ENCODE measurements at places on chromosomes 7 and 10.
A peak's percentile ranks its signal among the peaks of the same experiment; 100 is the strongest.

DNA sequence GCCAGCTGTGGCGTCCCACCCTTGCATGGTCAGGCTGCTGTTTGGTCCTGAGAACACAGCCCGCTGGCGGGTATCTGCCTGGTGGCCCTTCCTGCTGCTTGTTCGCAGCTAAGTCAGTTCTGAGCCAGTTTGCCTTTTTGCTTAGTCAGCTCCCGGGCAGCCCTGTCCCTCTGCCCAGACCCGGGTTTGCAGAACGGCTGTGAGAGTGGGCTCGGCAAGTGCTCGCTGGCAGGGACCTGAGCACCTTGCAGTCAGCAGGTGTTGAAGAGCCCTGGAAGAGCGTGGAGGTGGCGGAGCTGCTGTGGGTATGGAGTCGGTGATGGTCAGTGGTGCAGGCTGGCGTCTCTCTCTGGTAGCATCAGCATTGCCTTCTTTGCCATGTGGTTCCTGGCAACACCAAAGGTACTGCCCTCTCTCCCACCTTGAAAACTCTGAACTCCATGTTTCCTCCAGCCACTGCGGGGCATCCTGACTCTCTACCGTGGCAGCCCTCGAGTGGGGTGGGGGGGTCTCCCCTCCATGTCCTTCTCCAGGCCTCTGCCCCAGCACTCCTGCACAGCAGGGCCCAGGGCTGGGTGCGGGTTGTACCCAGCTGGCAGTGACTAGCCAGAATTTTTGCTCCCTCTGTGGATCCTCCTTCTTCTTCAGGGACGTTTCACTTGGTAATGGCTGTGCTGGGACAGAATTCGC lies 4.6 kb downstream of the INPP5A start:
- no peak for DNase-seq

GRCh38 chr10:106504536-106504935 lies 660.0 kb downstream of the SORCS1 start:
- no peak for DNase-seq

- no peak for DNase-seq
These were observed 119.2 kb downstream of the DPP6 start for GRCh38 chr7:154171422-154171821.

GRCh38 chr10:110529596-110530011 lies 31.9 kb downstream of the DUSP5 start:
- DNase-seq: no peak

DNA sequence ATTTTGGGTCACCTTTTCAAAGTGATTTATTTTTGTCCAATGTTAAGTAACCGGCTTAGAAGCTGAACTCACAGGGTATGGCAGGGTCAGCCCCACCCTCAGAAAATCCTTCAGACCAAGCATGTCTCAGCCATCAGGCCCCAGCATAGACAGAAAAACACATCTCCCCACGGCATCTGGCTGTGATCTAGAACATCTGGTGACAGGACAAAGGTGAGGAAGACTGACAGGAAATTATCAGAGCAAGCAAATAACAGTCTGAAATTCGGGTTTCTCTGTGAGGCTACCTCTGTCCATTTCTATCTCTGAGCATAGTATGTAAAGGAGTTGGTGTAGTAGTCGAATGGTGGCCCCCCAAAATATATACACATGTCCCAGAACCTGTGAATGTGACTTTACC lies 177.0 kb upstream of the C1GALT1 start:
- no peak for DNase-seq

DNA sequence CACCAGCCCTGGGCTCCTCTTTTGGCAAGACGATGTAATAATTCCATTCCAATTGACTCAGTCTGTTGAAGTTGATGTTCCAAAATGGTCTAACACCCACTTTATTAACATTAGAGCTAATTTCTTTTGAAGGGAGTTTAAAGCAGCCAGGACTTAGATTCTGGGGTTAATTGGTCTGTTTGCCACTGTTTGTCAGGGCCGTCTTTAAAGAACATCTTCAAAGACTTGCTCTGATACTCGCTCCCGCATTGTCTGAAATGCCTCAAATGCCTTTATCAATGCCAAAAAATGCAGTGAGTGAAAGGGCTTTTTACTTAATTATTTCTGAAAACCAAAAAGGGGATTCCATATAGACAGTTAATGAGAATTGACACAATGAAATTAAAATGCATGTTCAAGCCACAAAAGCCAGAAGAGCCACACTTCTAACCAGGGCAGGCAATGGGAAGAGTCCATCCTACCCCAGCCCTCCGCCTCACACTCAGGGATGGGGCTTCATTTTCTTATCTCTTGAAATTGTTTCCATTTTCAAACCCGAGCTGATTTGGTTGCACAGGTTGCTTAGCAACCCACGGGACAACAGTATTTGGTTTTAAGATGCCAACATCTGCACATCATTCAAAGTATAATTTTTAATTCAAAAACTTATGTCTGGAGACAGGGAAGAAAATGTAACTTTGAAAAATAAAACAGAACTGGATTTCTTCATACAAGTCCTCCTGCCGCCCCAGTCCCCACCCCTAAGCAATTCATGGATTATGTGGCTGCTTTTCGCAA lies 163.0 kb downstream of the FGFR2 start:
- no peak for DNase-seq

- DNase-seq: peak; percentile 19
These were observed 129.4 kb downstream of the PLPP4 start for GRCh38 chr10:120586471-120586872.

GRCh38 chr10:83862723-83863122 lies 276.6 kb upstream of the GHITM start:
- DNase-seq: no peak

GRCh38 chr7:124765401-124766352 lies at the start of gene GPR37:
Gene GPR37 (minus strand): TSS chr7:124765792. CDS start chr7:124764976, 816 bp downstream.
- DNase-seq: peak; percentile 33

GRCh38 chr10:12634621-12634931 lies 285.2 kb downstream of the CAMK1D start:
- DNase-seq: no peak

- peak; percentile 79 for DNase-seq
These were observed 255.7 kb downstream of the TNS3 start for GRCh38 chr7:47326220-47326619.

DNA sequence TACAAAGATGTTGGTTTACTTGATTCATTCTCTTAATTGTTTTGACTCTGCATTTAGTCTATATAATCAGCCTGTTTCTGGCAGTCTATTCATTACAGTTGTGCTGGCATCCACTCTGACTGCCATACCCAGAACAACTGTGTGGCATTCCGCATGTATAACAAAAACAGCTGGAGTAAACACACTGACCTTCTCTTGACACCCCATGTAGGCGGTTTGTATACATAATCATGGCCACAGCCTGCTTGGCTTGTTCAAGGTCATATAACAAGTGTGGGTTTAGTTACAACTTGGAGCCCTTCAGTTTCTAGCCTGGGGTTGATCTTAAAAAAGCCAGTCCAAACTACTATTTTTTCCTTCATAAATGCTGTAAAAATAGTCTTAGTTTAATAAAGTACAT lies 70.9 kb downstream of the MBL2 start:
- no peak for DNase-seq

DNA sequence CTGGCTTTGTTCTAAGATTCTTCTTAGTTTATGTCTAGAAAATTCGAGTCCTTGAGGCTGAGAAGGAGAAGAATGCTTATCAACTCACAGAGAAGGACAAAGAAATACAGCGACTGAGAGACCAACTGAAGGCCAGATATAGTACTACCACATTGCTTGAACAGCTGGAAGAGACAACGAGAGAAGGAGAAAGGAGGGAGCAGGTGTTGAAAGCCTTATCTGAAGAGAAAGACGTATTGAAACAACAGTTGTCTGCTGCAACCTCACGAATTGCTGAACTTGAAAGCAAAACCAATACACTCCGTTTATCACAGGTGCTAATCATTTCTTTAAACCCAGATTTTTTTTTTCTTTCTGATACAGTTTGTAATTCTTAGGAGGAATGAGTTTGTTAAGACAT lies 6.7 kb downstream of the CEP55 start:
- no peak for DNase-seq

DNA sequence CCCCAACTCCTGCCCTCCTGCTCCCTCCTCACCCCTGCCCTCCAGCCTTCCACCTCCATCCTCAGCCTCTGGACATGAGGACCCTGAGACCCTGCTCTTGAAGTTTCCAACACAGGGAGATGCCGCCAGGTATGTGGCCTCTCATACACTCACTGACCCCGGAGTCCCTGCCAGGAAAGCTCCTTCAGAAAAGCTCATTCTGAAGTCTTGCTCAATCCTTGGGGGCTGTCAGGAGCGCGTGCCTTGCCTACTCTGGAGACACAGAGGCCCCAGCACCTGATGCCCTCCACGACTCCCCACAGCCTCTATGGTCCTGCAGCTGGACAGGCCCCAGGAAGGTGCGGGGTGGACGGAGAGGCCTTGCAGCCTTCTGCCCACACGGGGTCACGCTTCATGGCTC lies 11.0 kb downstream of the NUDT1 start:
- no peak for DNase-seq

- no peak for DNase-seq
These were observed 8.8 kb upstream of the CRPPA start for GRCh38 chr7:16430133-16430532.

- no peak for DNase-seq
These were observed 12.7 kb downstream of the TAS2R38 start for GRCh38 chr7:141960687-141961422.

DNA sequence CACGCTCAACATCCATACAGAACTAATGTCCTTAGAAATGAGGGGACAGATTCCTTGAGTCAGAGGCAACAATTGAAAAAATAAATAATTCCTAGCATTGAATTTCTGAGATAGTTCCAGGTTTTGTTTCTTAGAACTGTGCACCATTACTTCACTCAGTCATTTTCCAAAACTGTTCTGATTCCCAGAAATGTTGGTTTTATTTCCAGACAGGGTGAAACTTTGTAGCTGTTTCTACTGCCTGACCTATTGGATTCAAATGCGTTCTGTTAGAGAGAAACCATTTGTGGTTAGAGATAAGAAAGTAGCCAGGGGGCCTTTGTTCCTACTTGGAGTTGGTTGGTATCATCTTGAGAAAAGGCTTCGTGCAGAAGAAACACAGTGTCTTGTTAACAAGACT lies 8.1 kb upstream of the DEPP1 start:
- DNase-seq: no peak

DNA sequence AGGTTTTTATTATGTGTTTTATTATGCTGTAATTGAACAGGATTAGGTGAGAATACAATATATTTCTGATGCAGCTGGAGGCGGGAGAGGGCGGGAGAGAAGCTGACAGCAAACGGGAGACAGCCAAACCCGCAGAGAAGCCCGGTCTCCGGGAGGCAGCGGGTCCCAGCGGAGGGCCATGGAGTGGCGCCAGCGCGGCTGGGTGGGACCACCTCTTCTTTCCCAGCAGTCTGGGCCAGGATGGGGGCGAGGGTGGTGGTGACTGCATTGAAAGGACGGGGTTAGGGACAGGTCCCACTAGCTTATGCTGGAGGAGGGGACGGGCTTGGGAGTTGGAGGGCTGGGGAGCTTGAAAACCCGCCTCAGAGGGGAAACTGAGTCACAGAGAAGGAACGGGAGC lies 14.5 kb upstream of the KAZALD1 start:
- DNase-seq: no peak

DNA sequence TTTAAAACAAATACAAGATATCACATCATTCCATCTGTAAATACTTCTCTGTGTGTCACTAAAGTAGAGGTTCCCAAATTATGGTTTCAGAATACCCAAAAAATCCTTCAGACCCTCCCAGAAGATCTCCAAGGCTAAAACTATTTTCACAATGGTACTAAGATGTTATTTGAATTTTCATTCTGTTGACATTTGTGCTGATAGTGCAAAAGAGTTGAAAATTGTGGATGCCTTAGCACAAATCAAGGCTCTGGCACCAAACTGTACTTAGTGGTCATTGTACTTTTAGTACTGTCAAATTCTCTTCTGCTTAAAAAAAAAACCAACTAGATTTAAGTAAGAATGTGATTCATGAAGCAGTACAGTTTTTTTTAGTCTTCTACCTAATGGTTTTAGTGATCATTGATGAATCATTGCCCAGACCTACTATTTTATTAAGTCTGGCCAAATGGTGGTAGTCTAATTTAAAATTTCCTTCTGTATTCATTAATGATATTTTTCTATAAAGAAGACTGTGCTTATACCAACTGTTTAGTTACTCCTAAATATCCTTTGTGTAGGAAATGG lies 50.5 kb downstream of the TPST1 start:
- peak; percentile 18 for DNase-seq

DNA sequence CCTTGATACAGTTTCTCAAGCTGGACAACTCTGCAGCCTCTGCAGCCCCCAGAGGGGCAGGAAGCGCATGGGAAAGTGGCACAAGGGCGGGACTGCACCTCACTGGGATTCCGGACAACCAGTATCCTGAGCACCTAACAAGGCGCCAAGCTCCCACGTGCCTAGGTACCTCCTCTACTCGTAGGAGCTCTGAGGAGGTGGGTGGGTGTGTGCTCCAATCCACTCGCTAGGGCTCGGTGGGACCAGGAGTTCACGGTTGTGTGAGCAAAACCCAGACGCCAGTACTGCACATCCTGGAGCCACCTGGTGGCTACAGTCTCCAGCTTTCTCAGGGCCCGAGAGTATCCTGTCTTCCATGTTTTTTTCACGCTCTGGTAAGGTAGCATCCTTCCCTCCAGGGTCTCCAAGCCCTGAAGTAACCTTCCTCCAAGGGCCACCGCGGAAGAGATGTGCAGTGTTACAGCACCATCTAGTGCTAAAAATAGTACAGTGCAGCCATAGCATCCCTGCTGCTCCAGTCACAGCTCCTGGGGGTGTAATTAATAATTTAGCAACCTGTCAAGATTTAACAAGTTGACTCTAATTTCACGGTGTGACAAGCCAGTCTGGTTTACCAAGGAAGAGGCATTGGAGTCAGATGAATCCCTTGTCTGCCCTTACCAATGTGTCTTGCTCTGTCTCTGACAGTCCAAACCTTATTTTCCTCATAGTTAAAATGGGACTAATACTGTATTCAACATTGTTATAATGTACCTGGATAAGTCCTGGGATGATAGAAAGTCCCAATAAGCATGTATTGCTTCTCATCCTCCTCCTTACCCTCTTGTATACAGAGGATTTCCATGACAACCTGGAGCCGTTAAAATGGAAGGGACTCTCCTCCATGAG lies 70.4 kb downstream of the HERPUD2 start:
- no peak for DNase-seq

DNA sequence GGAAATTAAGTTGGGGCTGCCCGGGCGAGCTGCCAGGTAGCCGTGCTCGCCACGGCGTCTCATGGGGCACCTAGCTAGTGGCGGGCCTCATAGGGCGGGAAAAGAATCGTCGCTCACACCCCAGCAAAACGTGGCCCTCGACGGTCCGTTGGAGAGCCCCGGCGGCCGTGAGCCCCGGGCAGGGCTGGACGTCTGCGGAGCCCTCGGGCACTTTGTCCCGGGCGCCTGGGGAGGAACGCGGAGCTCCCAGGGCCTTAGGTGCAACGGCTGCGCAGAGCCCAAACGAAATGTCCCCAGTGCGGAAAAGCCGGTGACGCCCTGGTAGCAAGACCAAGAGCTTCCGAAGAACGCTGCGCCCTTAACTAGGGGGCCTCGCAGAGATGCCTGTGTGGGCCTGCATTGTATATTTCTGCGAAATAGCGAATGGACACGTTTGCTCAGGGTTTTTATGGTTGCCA lies 866 bp upstream of the SFMBT2 start:
- no peak for DNase-seq

DNA sequence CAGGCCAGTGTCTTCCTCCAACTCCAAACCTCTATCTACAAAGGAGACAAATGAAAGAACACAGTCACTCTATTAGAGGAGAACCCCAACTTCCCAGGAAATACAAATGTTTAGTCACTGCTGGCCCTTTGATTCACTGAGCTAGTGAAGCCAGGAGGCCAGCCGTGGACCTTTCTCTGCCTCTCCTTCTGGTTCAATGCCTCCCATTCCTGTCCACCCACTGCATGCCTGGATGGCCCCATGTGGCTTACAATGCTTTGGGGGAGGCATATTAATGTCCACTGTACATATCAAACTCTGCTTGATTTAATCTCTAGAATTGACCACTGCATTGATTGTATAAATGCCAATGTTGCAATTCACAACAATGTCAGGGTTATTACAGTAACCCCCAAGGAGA lies 687.3 kb downstream of the KCNMA1 start:
- peak; percentile 12 for DNase-seq

Measured in astrocyte of the cerebellum (primary cell).